ENCODE measurements at places on chromosomes 6 and 20. TPM values are rescaled to one million over a fixed set of nuclear protein-coding genes. Genes with fewer than 3 reads are reported as not detected.

The VSTM2L gene
- 2.7 TPM for total RNA-seq

The PPP1R14C gene
- 0.10 TPM for total RNA-seq

The SLC12A5 gene
- total RNA-seq, result 1.3 TPM

The VEGFA gene
- total RNA-seq, result 32.1 TPM

The DEF6 gene
- total RNA-seq, result 6.5 TPM

The CENPW gene
- total RNA-seq, result 19.6 TPM

The PHACTR3 gene
- total RNA-seq, result 0.03 TPM

The HSPA1A gene
- 58.5 TPM for total RNA-seq

The PAK1IP1 gene
- total RNA-seq, result 39.9 TPM

The TGM3 gene
- not detected for total RNA-seq

The COL19A1 gene
- not detected for total RNA-seq

The TSPO2 gene
- total RNA-seq, result not detected

The MAFB gene
- 2.4 TPM for total RNA-seq

The PGBD1 gene
- total RNA-seq, result 6.3 TPM

The TFB1M gene
- total RNA-seq, result 44.4 TPM

The MICA gene
- total RNA-seq, result 12.0 TPM

The ZNF341 gene
- total RNA-seq, result 7.0 TPM

The PTCRA gene
- not detected for total RNA-seq

The ATG5 gene
- 47.3 TPM for total RNA-seq

The HLA-G gene
- 0.41 TPM for total RNA-seq

The EYS gene
- total RNA-seq, result 0.10 TPM

The ANKRD66 gene
- total RNA-seq, result not detected

The RAET1G gene
- total RNA-seq, result not detected

The SMOC2 gene
- 0.18 TPM for total RNA-seq

The SYNGAP1 gene
- total RNA-seq, result 8.3 TPM

The ATP6V1G2 gene
- total RNA-seq, result 3.5 TPM

The AIF1 gene
- total RNA-seq, result 0.48 TPM

The GDAP1L1 gene
- total RNA-seq, result 6.1 TPM

The SPINT4 gene
- not detected for total RNA-seq

The MOCS1 gene
- 22.0 TPM for total RNA-seq

The COL9A1 gene
- 4.7 TPM for total RNA-seq

The TFAP2D gene
- not detected for total RNA-seq

The MEP1A gene
- not detected for total RNA-seq

The ESR1 gene
- total RNA-seq, result under 0.01 TPM

The LY6G5C gene
- 0.70 TPM for total RNA-seq

The BTNL2 gene
- not detected for total RNA-seq

The PMEPA1 gene
- total RNA-seq, result 25.1 TPM

The FAM83B gene
- total RNA-seq, result 1.5 TPM

The NKX2-4 gene
- total RNA-seq, result not detected

The C2 gene
- 0.63 TPM for total RNA-seq

The ARFGEF3 gene
- total RNA-seq, result 11.0 TPM

The ADA gene
- 14.9 TPM for total RNA-seq

The SRSF3 gene
- total RNA-seq, result 111 TPM

The CST3 gene
- total RNA-seq, result 104 TPM

The F13A1 gene
- not detected for total RNA-seq

The DAAM2 gene
- total RNA-seq, result 0.97 TPM

The SLC17A9 gene
- 32.6 TPM for total RNA-seq

The GGTLC1 gene
- not detected for total RNA-seq

The SPAG4 gene
- total RNA-seq, result 6.1 TPM

The ZNF133 gene
- total RNA-seq, result 29.0 TPM

The VGLL2 gene
- not detected for total RNA-seq

The LIME1 gene
- total RNA-seq, result 10.5 TPM

The MUC22 gene
- not detected for total RNA-seq

The KCNS1 gene
- 0.18 TPM for total RNA-seq

The DDX43 gene
- 0.15 TPM for total RNA-seq

Measured in H7 (cell line).